ENCODE measurements at places on chromosomes 13 and 19.

DNA sequence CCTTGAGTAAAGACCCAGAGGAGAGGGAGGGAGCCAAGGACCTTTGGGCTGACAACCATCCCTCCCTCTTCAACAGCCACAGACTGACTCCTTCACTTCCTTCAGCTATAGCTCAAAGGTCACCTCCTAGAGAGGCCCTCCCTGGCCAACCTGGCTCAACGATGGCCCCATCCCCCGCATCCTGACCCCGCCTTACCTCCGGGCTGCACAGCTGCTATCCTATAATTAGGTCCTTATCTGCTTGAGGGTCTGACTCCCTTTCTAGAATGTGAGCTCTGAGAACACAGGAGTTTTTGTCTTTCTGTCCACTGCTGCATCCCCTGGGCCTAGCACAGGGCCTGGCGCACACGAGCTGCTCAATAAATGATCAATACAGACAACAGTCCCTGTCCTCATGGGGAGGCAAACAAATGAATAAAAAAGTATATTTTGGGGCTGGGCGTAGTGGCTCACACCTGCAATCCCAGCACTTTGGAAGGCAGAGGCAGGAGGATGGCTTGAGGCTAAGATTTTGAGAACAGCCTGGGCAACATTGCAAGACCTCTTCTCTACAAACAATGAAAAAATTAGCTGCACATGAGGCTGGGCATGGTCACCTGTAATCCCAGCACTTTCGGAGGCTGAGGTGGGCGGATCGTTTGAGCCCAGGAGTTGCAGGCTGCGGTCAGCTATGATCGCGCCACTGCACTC lies 6.6 kb upstream of the LGALS4 start:
- no peak for DNase-seq

DNA sequence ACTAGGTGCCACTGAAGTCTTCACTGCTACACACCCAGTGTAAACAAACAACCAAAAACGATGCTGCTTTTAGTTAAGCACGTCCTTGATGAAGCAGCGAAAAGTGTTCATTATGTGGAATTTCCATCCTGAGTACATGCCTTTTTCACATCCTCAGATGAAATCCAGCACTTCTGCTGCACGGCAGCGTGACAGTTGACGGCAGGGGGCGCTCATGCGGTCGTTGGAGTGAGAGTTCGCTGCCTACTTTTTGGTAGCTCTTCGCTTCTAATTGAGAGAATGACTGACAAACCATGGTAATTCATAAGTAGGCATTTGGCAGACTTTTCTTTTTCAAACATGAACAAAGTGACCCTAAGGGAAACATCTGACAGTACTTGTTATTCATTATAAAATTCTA lies 1124.9 kb downstream of the EFNB2 start:
- DNase-seq, result no peak

DNA sequence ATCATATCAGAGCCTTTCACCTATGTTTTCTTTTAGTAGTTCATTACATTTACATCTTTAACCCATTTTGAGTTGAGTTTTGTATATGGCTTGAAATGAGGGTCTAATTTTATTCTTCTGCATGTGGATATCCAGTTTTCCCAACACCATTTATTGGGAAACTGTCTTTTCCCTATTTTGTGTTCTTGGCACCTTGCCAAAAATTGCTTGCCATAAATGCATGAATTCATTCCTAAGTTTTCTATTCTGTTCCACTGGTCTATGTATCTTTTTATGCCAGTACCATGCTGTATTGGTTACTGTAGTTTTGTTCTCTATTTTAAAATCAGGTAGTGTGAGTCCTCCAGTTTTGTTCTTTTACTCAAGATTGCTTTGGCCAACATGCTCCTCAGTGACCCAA lies 144.0 kb upstream of the OBI1 start:
- no peak for DNase-seq

DNA sequence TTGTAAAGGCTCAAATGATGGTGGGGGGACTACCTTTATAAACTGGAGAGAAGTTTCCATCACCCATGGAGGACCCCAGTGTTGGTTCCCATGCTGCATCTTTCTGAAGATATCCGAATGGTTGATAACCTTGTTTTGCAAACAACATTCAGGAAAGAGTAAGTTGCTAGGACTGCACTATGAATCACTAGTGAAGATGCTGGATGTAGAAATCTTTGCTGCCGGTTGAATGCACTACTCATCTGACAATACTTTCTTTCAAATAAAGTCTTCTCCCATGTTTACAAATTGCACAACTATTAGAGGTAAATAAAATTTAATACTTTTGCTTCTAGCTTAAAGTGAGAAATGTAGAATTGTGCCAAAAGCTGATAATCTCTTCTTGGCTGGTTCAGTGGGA lies 198.4 kb upstream of the SLITRK6 start:
- DNase-seq, result no peak

DNA sequence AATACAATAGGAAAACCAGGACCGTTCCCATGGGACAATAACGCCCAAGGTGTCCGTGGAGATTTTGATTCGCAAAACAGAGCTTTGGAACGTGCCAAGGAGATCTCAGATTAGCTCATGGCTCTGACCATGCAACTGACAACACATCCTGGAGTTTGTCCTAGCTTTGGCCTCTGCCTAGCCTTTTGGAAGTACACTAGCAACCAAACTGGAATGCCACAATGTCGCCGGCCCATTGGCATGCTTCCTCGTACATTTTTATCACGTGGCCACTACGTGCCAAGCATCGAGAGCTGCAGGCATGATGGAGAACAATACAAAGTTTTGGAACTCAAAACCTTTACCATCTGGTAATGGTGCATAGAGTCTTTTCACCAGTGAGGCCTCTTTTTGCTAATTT lies 256.5 kb downstream of the DCLK1 start:
- no peak for DNase-seq

Data from CD4-positive, alpha-beta T cell treated with Interleukin-6 at 100 ng/mL for 8 hours (primary cell).